ENCODE measurements at places on chromosomes 13 and 19. TPM values are rescaled to one million over a fixed set of nuclear protein-coding genes. Genes with fewer than 3 reads are reported as not detected.

DNA sequence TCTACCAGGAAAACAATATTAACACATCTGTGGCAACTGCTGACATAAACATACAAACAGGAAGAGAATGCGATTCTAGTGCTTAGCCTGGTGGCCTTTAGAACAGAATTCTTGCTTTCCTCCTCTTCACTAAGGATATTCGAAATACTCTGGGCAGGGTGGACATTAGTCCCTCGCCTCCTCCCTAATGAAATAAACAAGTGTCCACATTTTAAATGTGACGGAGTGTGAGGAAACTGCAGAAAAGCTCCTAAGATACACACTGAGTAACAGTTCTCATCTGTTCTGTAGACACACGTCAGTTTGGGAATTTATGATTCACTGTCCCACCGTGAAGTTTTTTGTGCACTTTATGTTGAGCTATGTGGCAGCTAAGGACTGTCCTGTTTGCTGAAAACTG is 639 bp downstream of the STARD13 start:
- no peak for DNase-seq

DNA sequence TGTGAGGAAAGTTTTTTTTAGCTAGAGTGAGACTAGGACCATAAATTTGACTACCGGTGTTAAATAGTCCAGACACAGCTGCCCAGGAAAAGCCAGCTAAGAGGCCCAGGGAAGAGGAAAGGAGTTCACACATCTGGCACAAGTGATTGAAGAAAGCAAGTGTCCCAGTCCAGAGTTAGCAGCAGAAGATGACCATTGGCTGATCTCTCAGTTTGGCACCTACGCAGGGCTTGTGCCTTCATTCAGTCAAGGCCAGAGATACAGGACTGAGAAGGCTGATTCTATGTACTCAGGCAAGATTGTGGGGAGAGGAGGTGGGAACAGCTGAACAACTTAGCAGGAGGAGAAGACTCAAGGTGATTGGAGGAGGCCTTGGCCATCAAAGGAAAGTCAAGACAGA is 575.0 kb upstream of the KLF12 start:
- no peak for DNase-seq

GRCh38 chr19:7853770-7854128 is 20.4 kb downstream of the PRR36 start:
- no peak for DNase-seq

DNA sequence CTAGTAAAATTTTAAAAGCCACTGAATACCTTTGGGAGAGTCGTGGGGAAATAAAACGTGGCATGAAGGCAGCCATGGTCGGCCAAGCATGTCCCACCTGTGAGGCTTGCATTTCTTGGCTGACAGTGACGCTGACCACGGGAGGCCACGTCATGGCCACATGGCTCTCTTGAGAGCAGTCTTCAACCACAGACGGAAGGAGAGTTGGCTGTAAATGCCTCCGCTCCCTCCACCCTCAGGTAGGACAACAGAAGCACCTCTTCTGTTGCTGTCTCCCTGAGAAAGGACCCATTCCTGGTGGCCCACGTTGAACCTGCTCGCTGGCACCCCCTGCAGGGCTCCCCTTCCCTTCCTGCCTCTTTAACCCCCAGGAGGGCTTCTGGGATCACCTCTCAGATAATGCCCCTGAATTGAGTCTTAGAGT is 10.6 kb upstream of the LRRC25 start:
- peak; percentile 46 for DNase-seq

GRCh38 chr19:19040417-19040816 is 7.0 kb downstream of the ARMC6 start:
- DNase-seq = no peak

GRCh38 chr13:110812869-110813645 is 99.6 kb downstream of the ING1 start:
- DNase-seq = no peak

DNA sequence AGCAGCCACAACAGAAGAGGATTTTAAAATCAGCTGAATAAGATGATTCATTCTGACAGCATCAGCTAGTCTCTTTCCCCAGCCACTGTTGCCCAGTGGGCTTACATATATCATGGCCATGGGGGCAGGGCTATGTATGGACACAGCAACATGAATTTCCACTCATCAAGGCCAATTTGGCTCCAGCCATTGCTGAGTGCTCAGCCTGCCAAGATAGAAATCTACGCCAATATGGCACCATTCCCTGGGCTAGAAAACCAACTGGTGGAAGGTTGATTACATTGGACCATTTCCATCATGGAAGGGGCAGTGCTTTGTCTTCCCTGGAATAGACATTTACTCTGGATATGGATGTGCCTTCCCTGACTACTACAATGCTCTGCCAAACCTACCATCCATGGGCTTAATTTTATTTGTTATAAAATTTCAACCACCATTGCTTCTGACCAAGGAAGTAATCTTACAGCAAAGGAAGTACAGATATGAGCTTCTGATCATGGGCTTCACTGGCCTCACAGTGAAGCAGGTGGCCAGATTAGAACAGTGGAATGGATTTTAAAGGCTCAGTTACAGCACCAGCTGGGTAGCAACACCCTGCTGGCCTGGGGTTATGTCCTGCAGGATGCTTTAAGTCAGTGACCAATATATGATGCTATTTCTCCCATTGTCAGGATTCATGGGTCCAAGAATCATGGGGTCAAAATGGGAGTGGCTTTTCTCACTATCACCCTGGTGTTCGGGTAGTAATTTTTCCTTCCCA is 9.8 kb upstream of the ALOX5AP start:
- no peak for DNase-seq

DNA sequence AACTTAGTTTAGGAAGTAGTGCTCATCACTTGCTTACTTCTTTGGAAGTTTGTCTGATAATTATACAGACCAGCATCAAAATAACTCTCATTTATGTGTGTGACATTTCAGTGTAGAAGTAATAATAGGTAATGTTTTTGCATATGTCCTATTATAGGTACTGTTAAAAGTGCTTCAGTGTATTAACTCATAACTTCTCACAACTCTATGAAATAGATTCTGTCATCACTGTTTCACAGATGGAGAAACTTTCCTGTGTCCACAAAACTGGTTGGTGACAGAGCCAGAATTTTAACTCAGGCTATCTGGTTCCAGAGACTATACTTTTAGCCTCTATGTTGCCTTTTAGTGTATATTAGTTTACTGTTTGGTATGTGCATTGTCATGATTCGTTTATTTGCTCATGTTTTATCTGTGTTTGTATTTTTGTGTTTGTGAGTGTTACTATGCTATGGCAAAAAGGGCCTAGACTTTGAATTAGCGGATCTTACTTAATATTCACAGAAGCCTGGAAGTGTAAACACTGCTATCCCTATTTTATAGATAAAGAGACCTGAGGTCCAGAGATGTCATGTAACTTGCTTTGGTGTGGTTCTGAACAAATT is 12.7 kb downstream of the LPAR6 start:
- no peak for DNase-seq

The ATP8A2 gene
- total RNA-seq = 0.29 TPM

GRCh38 chr19:10762656-10763055 is 44.8 kb downstream of the DNM2 start:
- peak; percentile 62 for DNase-seq

DNA sequence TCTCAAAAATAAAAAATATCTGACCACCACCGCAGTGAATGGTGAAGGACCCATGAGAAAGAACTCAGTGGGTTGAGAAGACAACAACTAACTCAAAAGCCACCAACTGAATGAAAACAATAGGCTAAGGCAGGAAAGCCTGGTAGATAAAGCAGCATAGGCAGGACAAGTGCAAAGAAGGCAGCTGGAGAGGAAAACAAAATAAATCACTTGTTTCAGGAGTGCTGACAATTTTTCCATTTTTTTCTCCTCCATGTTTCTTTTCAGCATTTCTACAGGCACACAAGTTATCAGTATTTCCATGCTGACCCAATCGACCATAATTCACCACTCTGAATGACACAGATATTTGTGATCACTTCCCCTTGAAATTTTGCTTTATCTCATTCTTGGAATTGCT is 597.8 kb downstream of the LIG4 start:
- no peak for DNase-seq

The NR2C2AP gene
- total RNA-seq = 39.2 TPM

DNA sequence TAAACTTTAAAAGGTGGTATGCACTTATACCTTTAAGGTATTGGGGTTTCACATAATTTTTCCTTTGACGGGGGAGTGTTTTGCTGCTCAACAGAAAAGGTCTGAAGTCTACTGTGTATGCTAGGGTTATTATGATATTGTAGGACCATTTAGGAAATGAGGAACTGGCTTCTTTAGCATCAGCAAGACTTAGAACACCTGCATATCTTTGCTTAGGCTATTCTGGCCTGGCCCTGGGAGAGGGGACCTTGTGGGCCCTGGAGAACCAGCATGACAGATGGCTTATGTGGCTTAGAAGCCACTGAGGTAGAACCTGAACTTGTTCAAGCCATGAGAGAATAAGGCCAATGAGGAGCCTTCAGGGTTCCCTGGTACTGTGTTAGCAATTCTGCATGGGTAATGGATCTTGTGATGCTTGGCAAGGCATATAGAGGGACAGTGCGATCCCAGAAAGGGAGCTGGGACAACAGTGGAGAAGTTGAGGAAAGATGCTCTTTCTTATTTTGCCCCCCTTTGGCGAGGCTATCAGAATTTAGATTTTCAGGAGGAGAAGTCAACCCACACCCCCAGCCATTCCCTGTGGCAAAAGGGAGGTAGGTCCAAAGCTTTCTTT is 4.3 kb downstream of the RGCC start:
- DNase-seq = no peak

DNA sequence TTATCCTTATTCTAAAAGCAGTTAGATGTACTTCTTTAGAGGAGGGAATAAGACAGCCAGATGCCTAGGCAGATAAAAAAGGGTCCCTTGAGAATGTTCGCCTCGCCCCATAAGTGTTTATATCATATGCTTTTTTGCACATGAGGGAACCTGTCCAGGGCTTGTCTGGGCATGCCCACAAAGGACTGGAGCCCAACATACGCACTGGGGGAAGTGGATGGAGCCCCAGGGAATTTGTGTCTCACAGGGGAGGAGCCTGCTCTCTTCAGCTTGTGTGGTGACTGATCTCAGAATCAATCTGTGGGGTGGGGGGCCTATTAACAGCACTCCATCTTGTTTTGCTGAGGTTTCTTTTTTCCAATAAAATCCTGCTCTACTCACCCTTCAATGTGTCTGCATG is 22.6 kb downstream of the MED4 start:
- DNase-seq = no peak

The CLPTM1 gene
- 43.9 TPM for total RNA-seq

DNA sequence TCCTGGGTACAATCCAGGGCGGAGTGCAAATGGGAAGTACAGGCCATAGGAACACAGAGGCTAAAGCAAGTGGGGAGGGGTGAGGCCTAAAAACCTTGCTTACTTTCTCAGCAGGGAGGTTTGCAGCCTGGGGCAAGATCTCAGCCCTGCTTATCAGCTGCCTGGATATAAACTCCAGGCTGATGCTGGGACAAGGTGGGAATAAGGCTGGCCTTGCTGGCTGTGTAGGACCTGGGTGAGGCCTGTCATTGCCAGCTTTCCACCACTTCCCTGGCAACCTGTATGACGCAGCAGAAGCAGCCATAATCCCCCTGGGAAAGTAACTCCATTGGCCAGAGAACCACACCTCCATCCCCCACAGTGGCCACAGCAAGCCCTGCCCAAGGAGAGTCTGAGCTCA is 279.1 kb upstream of the ATXN8OS start:
- DNase-seq = no peak

DNA sequence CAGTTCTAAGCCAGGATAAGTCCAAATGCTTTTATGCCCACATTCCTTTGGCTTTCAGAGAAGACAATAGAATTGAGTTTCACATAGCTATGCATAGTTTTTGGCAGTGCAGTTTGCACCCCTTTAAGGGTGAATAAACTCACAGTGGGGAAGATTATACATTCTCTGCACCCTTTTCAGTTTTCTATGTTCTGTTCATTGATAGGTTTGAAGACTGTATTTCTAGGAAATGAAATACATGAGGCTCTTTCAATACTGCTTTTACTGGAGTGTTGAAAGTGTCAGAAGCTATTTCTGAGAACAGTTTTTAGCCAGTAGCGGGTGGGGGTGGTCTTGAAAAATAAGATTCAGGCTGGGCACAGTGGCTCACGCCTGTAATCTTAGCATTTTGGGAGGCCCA is 46.2 kb downstream of the IPO5 start:
- DNase-seq = no peak

GRCh38 chr13:34364633-34365032 is 546.7 kb downstream of the RFC3 start:
- no peak for DNase-seq

- no peak for DNase-seq
Observed at GRCh38 chr19:1166872-1167573, 7.0 kb downstream of the SBNO2 start.

The NLRP11 gene
- not detected for total RNA-seq

DNA sequence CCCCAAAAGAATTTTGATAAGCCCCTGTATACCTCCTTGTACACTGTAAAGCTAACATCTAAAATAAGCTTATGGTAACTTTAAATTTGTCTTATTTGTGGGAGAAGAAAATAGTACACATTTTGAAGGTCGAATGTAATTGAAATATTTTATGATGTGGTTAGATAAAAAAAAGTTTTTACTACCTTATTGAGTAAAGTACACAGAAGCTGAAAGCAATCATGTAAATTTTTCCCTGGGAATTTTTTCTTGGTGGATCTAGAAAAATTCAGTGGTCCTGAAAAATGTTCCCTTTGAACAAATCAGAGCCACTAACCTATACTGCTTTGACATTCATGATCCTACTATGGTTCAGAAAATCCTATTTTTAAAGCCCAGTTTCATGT is 46.9 kb downstream of the SIPA1L3 start:
- DNase-seq = no peak

The TJP3 gene
- 3.7 TPM for total RNA-seq

The LILRB1 gene
- total RNA-seq = not detected

DNA sequence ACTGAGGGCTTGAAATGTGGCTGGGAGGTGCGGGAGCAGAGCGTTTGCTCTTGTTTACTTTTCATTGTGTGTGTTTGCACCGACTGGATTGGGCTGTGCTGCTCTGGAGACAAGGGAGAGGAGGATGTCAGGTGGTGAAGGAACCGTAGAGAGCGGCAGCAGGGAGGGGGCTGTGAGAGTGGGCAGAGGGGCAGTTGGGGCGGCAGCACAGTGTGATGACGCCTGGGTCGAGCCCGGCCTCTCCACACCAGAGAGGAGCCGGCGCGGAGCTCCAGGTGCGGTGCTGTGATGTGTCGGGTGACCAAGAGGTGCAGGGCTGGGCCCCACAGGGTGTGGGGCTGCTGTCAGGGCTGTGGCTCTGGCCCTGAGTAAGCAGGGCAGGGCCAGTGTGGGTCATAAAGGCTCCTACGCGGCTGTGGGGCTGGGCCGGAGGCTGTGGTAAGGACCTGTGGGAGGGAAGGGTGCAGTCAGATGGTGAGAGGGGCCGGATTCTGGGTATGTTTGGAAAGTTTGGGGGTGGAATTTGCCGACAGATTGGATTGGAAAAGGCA is 10.5 kb downstream of the NAXD start:
- DNase-seq = no peak

All from activated CD4-positive, alpha-beta memory T cell treated with anti-CD3 and anti-CD28 coated beads for 36 hours (primary cell).